ENCODE measurements at places on chromosomes 1 and 21.

DNA sequence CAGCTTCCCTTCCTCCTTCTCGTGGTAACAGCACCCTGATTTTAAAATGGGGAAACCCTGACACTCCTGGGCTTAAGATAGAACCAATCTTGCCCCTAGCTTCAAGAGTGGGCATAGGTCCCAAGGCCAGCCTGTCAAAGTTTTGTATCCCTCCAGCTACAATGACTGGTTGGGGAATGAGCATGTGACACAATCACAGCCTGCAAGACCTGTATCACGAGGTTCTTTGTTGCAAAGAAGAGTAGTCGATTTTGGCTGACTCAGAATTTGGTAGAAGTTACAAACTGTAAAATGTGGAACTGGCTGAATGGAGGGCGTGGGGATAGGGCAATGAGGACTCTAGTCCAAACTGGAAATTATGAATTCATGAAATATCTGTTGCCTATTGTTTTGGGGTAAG lies 18.7 kb downstream of the CTSK start:
- no peak for DNase-seq

- DNase-seq: no peak
Observed at GRCh38 chr1:223176437-223176836, 33.4 kb upstream of the TLR5 start.

- DNase-seq: no peak
Observed at GRCh38 chr1:42680921-42681683, 1.1 kb upstream of the YBX1 start.

DNA sequence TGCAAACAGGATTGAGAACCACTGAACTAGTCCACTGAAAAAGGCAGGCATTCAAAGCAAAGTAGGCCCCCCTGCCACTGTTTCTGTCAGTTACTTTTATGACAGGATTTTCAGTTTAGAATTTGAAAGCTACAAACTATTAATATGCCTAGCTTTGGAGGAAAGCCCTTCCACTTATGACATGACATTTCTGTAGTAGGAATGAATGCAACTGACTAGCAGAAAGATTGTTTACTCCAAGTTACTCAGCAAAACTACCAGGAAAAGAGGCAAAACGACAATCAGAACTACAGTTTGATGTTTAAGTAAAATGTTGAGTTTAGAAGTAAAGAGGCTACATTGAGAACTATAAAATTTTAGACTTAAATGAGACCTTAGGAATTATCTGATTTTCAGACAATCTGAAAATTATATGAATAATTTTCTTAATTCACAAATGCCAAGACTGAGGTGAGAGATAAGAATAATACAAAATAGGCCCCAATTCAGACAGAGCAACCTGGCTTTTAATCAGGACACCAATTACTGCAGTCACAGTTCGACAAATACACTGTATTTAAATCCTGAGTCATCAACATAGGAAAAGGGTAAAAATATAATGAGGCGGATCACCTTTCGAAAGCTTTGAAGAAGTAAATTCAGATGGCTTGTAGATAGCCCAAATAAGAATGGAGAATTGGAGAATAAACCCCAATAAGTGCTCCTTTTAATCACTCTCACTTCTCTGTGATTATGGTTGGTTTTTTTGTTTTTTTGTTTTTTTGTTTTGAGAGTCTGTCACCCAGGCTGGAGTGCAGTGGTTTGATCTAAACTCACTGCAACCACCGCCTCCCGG lies 2.2 kb downstream of the PRKAB2 start:
- DNase-seq: no peak

GRCh38 chr1:218323568-218324225 lies 21.4 kb upstream of the TGFB2 start:
- no peak for DNase-seq

DNA sequence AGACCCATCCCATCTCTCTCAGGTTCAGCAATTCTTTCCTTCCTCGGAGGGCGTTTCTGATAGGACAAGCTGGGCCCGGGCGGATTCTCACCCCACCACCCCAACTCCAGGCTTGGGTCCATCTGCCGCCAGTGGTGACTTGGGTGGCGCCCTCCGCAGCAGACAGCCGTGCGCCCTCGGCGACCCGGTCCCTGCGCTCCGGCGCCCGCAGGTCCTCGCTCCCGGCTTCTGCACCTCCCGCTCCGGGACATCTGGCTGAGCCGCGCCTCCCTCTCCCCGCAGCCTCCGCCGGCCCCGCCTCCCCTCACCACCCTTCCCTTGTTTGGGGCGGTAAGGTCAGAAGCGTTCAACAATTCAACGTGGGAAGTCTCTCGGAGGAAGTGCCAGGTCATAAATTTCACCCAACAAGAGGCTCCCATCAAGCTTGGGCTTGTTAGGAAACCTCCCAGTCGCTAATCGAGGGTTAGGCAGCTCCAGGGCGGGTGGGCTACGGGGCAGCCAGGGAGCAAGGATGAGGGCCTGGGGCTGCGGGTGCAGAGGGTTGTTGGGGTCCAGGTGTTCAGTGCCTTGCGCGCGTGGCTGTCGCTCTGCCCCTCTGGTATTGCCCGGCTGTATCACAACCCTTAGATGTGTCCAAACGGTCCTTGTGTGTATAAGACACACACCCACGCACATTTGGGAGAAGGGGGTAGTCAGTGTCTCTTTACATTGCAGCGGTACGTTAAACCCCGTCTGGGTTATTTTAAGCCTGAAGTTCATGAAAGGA lies 39.8 kb downstream of the OLIG1 start:
- DNase-seq: no peak

DNA sequence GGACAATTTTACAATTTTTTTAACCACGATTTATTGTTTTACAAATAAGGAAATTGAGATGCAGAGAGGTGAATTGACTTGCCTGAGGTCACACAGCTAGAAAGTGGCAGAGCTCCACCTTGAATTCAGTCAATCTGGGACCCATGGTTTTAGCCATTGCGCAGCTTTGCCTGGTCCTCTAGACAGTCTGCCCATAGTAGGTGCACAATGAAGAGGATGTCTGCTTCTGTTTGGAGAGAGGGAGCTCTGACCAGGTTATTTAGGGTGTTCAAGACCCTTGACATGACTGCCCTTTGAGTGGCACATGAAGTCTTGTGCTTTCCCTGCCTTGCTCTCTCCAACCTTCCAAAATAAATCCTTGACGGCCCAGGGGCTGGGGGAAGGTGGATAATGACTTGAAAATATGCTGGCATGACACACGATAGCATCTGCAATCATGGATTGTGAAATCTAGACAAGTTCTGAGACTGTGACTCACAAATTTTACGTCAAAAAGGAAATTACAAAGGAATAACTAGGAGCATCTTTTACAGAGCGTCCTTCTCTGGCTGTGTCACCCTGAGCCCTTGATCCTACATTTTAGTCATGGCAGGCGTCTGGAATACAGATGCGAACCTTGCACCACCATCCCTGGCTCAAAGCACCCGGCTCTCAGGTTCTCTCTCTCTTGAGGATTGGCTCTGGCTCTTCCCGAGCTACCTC lies 26.2 kb upstream of the ID3 start:
- no peak for DNase-seq

- DNase-seq: no peak
Observed at GRCh38 chr1:229757226-229757625, 131.2 kb downstream of the URB2 start.

- DNase-seq: no peak
Observed at GRCh38 chr1:40389322-40389803, 15.8 kb downstream of the SMAP2 start.

DNA sequence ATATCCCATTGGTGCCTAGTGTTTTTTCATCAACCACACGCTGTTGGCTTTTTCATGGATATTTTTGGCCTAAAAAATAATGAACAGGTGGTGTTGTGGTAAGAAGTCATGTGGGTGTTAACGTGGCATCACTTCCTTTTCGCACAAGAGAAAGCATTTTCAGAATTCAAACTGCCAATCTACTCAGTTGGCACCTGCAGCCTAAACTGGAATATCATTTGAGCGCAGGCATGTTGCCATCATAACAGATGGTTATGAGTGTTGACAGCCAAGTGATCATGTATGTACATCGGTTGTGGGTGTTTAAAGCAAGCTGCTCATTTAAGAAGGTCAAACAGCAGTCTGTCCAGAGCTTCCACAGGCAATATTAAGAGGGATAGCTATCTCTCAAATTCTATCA lies 1963.0 kb downstream of the NCAM2 start:
- DNase-seq: no peak

- DNase-seq: no peak
Observed at GRCh38 chr1:39645411-39646043, 6.1 kb upstream of the HEYL start.
